ENCODE measurements at places on chromosomes 16 and 17.
A peak's percentile ranks its signal among the peaks of the same experiment; 100 is the strongest.

- DNase-seq, result no peak
Measured at GRCh38 chr16:87006021-87006420, 311.2 kb downstream of the C16orf95 start.

DNA sequence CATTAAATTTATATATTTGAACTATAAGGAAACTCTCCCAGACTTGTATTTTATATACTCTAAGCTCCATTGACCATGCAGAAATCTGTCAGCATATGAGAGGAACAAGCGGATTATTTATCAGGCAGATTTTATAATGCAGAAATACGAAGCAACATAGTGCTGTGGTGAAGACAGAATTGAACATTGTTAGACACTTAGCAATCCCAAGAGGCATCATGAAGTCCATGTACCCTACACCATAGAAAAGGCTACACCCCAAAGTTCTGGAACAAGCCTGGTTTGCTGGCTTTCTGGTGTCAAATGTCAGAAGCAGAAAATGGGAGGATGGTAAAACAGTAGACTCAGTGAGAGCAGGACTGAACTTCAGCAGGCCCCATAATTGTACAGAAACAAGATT lies 241.1 kb downstream of the PRKCA start:
- no peak for DNase-seq

GRCh38 chr16:75193265-75193650 lies 13.7 kb downstream of the CTRB2 start:
- no peak for DNase-seq

GRCh38 chr16:68066763-68067162 lies 18.4 kb upstream of the NFATC3 start:
- DNase-seq, result no peak

- no peak for DNase-seq
Measured at GRCh38 chr17:319266-319665, 33.3 kb downstream of the RPH3AL start.

DNA sequence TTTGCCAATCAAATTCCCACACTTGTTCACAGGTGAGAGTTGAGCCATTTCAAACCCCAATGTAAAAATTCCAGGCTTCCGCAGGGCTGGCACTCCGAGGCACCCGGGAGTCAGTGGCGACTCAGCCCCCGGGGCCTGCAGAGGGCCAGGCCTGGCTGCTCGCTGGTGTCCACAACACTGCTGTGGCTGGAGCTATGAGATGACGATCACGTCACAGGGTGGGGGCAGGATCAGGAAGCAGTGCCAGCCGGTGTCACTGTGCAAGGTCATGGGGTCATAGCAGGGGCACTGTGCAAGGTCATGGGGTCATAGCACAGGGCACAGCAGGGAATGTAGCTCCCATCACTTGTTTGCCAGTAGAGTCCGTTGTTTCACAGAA lies 7.8 kb downstream of the VPS4A start:
- no peak for DNase-seq

DNA sequence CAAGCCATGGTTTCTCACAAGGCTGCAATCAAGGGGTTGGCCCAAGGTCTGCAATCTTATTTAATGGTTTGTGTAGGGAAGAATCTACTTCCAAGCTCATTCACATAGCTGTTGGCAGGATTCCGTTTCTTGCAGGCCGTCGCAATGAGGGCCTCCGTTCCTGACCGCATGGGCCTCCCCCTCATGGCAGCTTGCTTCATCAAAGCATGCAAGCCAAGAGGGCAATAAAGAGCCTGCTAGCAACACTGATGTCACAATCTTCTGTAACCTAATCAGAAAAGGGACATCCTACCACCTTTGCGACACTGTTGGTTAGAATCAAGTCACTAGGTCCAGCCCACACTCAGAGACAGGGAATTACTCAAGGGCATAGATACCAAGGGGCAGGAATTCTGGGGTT lies 95.5 kb downstream of the CCT6B start:
- no peak for DNase-seq

DNA sequence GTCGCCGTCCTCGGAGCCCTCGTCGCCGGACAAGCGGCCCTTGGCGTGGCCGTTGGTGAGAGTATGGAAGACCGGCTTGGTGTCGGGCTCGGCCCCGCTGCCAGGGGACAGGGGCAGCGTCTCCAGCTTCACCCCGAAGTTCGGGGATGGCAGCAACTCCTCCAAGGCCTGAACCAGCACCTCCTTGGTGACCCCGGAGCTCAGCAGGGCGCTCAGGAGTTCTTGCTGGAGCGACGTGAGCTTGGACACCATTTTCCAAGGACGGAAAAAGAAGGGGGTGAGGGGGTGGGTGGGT lies 279 bp downstream of the HNF1B start:
- DNase-seq, result no peak

DNA sequence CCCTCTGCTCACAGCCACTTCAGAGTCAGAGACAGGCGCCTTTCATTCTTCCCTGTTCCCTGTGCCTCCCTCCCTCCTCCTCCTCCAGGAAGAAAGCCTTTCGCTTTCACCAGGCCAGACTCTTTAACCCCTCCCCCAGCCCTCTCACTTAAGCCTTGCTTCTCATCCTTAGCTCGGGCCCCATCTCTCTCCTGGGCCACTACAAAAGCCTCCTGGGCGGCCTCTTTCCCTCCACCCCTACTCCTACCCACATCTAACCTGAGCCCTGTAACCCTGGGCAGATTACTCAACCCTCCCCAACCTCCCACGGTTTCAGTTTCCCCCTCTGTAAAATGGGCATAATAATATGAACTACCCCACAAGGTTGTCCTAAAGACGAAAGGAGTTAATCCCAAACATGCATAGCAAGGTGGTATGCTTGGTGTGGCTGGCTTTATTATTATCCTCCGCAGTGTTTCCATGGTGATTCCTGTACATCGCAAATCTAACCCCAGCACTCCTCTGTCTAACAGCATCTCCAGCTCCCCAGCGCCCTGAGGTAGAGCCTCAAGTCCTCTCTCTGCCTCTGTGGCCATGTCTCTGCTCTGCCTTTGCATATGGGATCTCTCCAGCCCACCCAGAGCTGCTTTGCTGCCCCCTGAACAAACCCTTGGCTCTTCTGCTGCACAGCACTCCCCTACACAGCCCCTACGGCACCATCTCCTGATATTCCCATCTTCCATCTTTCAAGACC lies 17.7 kb downstream of the PIMREG start:
- DNase-seq, result no peak

DNA sequence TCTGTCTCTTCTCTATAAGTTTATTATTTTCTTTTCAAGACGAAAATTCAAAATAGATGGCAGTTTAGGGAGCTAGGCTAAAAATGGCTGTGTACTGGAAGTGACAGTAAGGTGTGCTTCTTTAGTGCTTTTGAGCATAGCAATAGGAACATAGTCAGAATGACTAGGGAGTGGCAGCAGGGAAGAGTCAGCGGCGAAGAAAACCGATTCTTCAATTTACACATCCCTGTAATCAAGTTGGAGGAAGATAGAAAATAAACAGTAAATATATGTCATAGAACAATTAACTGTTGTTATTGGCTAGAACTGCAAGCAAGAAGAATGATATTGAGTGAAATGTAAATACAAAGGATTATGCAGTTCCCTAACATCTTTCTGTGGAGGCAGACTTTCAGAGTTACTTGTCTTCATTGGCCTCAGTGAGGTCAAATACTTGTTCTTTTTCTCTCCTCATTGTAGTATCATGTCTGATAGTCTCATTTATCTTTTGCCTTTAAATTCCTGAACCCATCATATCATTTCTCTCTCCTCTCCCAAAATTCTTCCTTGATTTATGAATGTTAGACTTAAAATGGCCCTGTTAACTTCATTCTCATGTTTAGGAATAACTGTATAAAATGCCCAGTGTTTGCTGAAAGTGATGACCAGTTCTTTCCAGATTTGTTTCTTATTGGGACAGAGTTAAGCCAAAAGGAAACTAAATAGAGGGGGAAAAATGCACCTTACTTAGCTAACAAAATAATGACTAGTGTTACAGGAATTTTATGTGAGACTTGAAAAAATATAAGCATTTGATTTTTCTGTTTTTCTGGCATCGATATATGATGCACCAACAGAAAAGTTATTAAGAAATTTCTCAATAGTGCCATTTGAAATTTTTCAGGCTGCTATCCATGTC lies 211.4 kb downstream of the BCAS3 start:
- no peak for DNase-seq

GRCh38 chr16:86405319-86405718 lies 105.0 kb upstream of the FOXF1 start:
- no peak for DNase-seq

DNA sequence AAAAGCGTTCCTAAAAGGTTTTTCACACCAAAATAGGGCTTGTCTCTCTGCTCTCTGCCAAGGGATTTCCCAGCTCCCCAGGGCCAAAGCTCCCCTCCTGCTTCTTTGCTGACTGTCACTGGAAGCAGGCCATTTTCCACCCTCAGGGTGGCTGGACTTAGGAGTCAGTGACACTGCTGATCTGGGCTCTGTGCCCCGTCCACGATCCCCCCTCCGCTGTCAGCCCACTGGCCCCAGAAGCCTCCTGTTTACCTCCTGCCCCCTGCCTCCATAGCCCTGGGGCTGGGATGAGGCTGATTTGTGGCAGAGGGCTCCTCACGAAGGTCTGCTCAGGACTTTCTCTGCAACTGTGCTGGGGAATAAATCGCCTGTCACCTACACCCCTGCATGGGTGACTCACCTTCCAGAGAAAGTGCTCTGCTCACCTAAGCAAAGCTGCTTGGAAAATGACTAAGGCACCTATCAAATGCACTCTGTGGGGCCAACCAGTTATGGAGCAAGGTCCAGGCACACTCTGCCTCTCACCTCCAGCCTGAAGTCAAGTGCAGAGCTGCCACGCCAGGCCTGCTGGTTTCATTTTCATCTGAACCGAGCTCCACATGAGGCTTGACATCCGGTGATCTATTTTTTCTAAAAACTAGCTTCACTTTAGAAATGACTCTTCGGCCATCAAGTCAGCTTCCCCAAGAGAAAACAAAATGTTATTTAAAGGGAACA lies 4.9 kb downstream of the MAP3K14 start:
- peak; percentile 32 for DNase-seq

- no peak for DNase-seq
Measured at GRCh38 chr17:81607431-81607830, 29.5 kb downstream of the NPLOC4 start.

GRCh38 chr17:50213026-50214022 lies 11.9 kb upstream of the COL1A1 start:
- DNase-seq, result no peak

DNA sequence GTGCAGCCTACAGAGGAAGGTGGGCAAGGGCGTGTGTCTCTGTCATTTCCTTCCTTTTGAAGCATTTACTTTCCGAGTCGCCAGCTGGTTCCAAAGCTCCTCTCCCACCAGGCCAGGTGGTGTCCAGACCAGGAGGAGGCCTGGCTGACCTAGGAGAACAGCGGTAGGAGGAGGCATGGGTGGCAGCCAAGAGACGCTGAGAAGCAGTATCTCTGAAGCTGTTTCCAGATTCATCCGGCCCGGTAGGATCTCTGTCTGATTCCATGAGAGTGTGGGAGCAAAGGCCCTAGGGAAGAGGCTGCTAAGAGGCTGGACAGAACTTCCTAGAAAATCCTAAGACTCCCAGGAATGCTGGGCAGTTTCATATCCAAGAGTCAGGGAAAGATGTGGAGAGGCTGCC lies 20.3 kb downstream of the MEOX1 start:
- no peak for DNase-seq

DNA sequence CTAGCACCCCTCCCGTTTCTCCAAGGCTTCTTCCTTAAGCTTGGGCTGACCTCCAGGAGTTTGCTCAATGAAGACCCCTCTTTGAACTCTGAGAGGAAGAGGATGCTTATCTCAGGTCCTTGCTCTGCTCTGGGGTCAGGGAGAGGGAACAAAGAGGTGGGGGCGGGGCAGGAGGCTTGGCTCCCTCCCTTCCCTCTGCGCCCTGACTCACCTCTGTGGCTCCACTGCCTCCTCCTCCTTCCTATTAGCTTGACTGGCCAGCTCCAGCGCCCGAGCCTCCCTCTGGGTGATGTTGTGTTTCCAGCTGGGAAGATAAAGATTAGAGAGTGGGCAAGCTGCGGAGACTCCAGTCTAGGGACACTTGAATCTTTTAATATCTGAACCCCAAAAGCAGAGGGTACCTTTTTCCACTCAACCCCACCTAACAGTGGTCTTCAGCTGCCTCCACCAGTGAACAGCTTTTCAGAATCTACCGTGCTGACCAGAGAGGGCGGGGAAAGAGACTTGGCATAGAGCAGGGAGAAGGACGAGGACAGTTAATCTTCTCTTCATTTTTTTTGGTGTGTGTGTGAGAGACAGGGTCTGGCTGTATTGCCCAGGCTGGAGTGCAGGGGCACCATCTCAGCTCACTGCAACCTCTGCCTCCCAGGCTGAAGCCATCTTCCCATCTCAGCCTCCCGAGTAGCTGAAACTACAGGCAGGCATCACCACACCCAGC lies 6.7 kb downstream of the GIP start:
- DNase-seq, result no peak

GRCh38 chr17:9843152-9844010 lies 17.7 kb downstream of the GLP2R start:
- no peak for DNase-seq

DNA sequence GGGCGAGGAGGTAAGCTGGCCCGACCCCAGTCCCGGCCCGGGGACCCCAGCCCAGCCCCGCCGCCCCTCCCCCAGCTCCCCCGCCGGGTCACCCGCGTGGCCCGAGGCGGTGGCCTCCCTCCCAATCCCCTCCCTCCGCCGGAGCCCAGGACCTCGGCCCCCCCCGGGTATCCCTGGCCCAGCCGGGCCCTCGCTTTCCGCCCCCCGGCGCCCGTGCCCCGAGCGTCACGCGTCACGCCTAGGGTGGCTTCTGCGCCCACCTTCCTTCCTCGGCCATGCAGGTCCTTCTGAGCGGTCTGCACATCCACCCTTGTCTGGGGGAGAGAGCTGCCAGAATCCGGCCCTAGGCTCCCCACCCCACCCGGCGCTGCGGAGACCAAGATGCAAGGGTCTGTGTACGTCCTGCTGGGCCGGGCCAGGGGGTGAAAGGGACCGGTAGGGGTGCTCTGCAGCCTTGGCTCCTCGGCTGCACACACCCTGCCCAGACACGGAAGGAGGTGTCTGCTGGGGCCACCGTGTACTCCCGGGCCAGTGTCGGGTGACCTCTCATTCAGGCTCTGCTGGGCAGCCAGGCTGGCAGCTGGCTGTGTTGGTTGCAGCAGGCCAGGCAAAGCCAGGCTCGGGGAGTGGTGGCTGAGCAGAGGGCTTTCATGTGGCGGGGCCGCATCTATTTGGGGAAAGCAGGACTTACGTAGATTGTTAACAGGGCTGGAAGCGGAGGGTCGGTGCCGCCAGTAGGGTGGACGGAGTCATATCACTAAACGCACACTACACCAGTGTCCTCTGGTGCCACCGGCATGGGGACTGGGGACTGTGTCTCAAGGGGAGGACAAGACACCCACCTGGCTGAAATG lies 754 bp downstream of the RAB11FIP4 start:
- DNase-seq, result no peak

- no peak for DNase-seq
Measured at GRCh38 chr17:62891659-62892058, 74.4 kb upstream of the TANC2 start.

DNA sequence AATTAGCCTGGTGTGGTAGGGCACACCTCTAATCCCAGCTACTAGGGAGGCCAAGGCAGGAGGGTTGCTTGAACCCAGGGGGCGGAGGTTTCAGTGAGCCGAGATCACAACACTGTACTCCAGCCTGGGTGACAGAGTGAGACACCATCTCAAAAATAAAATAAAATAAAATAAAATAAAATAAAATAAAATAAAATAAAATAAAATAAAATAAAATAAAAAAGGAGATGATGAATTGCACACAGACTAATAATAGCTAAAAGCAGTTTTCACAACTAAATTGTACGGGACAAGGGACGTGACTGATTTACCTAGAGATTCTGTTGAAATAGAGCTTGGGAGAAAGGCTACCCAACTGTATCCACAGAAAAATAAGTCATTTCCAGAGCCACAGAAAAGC lies 1471.3 kb downstream of the CDH11 start:
- no peak for DNase-seq

All from stimulated activated CD4-positive, alpha-beta T cell treated with anti-CD3 and anti-CD28 coated beads, TNF-alpha, amount 100 ng/mL, for 1 hour (primary cell).